T-helper 2 cell (primary cell): ENCODE measurements at places on chromosomes 16 and 17.

DNA sequence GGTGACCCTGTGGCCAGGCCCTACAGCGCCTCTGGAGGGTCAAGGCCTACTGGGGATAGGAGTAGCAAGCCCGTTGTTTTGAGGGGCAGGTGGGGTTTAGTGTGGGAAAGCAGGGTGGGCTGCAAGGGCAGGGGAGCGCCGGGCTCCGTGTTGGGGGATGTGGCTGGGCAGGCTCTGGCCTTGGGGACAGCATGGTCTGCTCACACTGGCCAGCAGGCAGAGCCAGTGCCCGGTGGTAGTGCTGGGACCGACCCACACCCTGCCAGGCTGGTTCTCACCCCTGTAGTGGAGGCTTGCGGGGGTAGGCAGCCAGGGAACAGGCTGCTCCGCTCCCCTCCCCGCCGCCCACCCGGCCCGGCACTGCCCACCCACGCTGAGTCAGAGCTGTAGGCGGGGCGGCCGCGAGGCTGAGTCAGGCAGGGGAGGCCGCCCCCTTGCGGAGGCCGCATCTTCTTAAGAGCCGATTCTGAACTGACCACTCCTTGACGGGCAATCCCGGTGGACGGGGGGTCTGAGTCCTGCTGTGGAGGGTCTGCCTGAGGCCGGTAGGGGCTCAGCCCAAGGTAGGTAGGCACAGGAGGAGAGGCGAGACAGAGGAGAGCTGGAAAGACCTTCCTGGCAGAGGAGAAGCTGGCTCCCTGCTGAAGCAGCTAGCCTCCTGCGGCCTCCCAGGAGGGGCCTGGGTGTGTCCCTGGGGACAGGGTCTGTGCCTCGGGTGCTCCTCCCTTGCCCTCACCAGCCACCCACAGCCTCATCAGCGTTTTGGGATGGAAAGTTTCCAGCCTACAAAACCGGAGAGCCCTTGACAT lies 62.4 kb downstream of the BAIAP2 start:
- DNase-seq, result no peak

GRCh38 chr16:79293836-79294460 lies 306.6 kb downstream of the MAF start:
- DNase-seq, result no peak

- no peak for DNase-seq
These were observed 24.8 kb downstream of the ANKRD40 start for GRCh38 chr17:50682938-50683337.

GRCh38 chr17:49631496-49631895 lies 46.4 kb downstream of the SPOP start:
- no peak for DNase-seq

GRCh38 chr17:81522491-81523401 lies 5.4 kb upstream of the FSCN2 start:
- peak; percentile 2 for DNase-seq

DNA sequence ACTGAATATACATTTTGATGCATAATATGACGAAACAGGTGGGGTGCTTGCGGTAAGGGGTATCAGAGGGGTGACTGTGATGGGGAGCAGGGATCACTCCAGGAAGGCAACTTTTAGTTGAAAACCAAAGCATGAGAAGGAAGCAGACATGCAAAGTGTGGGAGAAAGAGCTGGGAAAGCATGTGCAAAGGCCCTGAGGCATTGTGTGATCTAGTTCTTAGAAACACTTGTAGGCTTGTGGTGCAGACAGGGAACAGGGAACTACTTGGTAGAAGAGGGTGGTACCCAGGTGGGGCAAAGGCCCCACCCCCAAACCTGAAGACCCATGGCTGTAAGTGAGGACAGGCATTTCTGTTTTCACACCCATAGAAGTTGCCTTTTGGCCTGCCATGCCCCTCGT lies 459.9 kb upstream of the EEF2KMT start:
- DNase-seq, result no peak

GRCh38 chr16:11118479-11118878 lies 137.5 kb downstream of the SOCS1 start:
- DNase-seq, result no peak

DNA sequence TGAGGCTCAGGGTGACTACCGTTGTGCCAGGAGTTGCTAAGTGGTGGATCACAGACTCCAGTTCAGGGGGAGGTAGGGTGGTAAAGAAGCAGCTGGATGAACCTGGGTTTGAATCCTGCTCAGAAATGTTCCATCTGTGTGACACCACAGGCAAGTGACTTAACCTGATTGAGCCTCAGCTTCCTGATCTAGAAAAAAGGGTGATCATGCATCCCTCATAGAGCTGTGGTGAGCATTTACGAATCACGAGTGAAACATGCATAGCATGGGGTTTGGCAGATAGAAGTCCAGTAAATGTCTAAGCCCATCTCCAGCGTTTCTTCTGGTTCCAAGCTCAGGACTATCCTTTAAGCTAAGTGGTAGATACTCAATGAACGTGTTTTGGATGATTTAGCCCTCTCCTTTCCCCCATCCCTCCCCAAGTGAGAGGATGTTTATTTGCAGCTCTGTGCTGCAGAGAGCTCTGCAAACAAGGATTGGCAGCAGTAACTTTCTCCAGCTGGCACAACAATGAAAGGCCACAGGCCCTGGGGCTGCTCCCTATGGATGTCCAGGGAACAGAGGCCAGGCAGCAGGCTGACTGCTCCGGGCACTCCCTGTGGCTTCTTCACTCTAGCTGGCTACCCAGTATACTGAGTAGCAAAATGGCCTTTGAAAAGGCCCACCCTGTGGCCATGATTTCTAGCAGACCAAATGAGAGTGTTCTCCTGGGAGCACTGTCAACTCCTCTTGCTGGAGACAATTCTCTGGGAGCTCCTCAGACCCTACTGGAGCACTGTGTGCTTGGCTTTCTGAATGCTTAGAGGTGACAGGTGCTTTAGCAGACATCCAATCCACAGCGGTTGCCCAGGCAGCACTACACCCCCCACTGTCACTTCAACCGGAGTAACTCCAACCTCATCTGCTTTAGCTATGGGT lies 21.3 kb downstream of the CA4 start:
- no peak for DNase-seq

DNA sequence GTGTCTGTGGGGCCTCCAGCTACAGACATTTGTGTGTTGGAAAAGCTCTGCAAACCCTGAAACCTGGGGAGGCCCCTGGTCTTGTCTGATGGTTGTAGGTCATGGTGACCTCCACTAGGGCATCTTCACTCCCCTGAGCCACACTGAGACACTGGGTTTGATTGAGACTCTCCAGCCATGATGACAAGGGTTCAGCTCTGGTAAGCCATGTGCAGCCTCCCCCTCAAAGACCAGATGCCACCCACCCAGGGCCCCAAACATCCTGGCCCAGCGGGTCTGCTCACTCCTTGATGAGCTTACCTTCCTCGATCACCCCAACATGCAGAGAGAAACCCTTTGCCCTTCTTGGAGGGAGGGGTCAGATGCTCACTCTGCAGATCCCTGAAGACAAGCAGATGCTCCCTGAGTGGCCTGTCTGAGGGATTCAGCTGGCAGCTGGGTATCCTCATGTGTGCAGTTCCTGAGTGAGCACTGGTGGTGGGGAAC lies 101.6 kb downstream of the METRNL start:
- no peak for DNase-seq

DNA sequence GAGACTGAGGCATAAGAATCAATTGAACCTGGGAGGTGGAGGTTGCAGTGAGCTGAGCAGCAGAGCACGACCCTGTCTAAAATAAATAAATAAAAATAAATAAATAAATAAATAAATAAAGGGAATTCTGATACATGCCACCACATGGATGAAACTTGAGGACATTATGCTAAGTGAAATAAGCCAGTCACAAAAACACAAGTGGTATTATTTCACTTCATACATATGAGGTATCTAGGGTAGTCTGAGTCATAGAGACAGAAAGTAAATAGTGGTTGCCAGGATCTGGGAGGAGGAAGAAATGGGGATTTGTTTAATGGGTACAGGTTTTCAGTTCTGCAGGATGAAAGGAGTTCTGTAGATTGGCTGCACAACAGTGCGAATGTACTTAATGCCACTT lies 16.3 kb downstream of the PIPOX start:
- no peak for DNase-seq

GRCh38 chr16:85755929-85756768 lies 5.3 kb upstream of the C16orf74 start:
- DNase-seq, result no peak

- no peak for DNase-seq
These were observed 15.1 kb upstream of the RNPS1 start for GRCh38 chr16:2282866-2283555.

- DNase-seq, result no peak
These were observed 20.3 kb upstream of the MAPK3 start for GRCh38 chr16:30143347-30143702.

DNA sequence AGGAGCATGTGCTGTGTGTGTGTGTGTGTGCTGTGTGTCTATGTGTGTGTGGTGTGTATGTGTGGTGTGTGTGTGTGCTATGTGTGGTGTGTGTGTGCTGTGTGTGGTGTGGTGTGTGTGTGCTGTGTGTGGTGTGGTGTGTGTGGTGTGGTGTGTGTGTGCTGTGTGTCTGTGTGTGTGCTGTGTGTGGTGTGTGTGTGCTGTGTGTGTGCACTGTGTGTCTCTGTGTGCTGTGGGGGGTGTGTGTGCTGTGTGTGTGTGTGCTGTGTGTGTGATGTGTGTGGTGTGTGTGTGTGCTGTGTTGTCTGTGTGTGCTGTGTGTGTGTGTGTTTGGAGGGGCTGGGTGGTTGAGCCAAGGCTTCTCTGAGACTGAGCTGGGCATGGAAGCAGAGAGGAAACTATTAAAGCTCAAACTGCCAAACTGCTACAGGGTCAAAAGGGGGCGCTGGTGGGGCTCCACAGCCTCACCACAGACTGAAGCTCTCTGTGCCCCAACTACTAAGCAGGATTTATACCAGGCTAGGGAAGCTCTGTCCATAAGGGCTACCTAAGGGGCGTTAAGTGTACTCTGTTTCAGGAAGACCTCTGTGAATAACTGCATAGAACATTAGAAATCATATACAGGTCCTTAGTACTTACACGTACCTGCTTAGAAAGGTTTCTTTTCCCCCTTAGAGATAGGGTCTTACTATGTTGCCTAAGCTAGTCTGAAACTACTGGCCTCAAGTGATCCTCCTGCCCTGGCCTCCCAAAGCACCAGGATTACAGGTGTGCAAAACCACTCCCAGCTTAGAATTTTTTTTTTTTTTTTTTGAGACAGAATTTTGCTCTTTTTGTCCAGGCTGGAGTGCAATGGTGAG lies 27.8 kb upstream of the GHDC start:
- peak; percentile 44 for DNase-seq

GRCh38 chr17:59107306-59107670 lies 608 bp upstream of the TRIM37 start:
- DNase-seq, result no peak

GRCh38 chr17:69851736-69852135 lies 223.3 kb upstream of the KCNJ16 start:
- no peak for DNase-seq

DNA sequence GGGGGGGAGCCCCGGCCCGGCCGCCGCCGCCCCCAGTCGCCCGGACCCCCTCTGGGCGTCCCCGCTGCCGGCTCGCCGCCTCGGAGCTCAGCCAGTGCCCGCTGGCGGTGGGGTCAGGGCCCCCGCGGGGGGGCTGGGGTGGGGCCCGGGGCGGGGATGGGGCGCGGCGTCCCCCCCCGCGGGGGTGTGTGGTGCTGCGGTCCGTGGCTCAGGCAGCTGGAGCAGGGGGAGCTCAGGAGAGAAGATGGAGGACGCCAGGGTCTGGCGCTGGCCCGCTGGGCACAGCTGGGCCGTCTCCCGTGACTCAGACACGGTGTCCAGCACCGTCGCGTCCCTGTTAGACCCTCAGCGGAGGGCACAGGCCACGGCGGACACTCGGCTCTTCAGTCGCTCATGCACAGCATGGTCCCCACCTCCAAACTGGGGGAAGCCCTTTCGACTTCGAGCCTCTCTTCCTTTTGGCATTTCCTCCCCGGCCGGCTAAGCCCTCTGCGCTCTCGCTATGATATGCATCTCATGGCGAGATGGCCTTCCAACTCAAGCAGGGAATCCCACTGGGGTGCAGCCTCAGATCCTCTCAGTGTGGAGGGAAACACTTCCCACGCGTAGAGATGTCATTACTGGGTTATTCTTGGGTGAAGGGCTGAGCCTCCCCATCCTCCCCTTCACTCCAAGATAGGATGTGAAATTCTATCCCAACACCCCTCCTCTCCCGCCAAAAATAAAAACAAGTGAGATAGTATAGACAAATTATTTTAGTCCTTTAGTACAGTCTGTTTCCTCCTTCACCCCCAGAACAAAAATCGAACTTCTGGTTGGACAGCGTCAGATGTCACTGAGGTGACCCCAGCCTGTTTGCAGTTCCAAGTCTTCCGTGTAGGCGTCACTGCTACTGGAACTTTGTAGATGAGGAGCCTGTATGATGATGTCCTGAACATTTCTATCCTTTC lies 522 bp upstream of the VEZF1 start:
- DNase-seq, result peak; percentile 60

GRCh38 chr17:6420173-6420641 lies 14.7 kb downstream of the AIPL1 start:
- no peak for DNase-seq

DNA sequence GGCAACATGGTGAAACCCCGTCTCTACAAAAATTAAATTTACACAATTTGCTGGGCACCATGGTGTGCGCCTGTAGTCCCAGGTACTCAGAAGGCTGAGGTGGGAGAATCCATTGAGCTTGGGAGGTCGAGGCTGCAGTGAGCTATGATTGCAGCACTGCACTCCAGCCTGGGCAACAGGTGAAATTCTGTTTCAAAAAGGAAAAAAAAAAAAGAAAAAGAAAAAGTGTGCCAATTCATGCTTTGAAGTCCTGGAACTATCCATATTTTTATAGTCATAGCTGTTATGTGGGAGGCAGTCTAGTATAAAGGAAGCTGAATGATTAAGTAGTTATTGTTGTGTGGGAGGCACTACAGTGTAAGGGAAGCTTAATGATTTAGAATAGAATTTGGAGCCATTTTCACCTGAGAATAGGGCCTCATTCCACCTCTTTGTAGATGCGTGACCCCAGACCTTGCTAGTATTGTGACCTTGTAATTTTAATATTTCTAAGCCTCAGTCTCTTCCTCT lies 31.6 kb downstream of the IQCK start:
- DNase-seq, result no peak

- no peak for DNase-seq
These were observed 7.3 kb downstream of the ZZEF1 start for GRCh38 chr17:4135489-4135888.

DNA sequence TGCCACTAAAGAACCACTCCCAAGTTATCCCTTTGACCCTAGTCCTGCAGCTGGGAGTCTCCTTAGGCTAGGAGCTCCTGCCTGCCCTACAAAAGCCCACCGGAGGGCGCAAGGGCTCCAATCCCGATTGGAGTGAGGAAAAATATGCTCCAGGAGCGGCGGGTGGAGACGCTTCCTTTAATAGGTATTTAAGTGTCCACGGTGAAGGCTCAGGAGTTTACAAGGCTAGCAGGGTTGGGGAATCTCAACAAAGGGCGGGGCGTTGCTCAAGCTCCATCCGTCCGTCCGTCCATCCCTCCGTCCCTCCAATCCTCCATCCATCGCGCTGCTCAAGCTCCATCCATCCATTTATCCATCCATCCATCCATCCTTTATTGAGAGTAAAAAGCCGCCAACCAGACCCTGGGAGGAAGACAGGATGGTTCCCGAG lies 556 bp upstream of the SPNS1 start:
- DNase-seq, result no peak
